NCI-H1694 (cell line): ENCODE measurements at places on chromosomes 2 and 18.

DNA sequence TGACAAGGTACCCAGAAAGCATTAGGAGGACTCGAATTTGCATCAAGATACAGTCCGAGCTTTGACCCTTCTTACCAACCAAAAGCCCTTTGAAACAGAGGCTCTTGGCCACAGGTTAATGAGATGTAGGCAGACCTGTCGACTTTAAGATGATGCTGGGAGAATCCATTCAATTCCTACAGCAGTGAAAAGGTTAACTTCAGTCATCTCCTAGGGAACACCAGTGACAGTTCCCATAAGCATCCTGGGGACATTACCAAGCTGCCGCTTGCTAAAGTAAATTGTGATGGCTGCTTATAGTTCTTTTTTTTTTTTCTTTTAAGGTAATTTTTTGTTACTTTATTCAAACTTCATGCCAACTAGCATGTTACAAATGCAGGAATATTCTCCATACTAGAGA is 379.3 kb downstream of the SOX11 start:
- DNase-seq = peak; percentile 25

DNA sequence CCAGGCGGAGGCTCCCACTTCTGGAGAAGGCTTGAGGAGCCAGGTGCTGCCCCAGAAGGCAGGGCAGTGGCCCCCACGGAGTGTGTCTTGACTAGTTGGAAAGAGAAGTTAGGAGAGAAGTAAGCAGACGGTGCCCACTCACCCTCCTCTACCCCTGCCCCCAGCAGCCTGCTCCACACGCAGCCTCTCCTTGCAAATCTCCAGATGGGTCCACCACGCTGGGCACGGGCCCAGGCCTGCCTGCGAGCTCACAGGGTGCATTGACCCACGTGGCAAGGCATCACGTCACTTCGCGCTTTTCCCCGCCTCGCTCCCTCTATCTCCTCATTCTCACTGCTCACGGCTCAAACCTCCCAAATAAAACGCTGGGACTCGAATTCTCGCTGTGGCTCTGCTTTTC is 71.8 kb upstream of the RAB12 start:
- peak; percentile 97 for DNase-seq

DNA sequence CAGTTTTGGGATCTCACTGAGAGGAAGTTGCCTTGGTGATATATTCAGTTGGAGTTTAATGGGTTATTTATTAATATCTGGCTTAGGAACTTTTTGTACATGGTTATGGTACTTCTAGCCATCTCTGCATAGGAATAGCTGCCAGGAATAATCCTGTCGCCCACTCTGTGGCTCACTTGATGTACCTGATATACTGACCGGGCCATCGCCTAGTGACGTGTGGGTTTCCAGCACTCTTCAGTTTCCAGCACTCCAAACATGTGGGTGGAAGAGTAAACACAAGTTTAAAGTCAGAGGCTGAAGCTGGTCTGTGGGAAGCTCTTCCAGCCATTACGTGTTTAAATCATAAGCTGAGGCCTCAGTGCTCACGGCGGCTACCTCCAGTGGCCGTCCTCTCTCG is 44.3 kb upstream of the AGAP1 start:
- DNase-seq = no peak

- DNase-seq = peak; percentile 63
Measured at GRCh38 chr2:64586883-64587481, 62.9 kb downstream of the AFTPH start.

- no peak for DNase-seq
Measured at GRCh38 chr2:209911486-209911885, 91.0 kb upstream of the RPE start.
